HFFc6 (cell line): ENCODE measurements at places on chromosomes 4 and X. TPM values are rescaled to one million over a fixed set of nuclear protein-coding genes. Genes with fewer than 3 reads are reported as not detected.

GNRHR gene
- total RNA-seq, result not detected in 3 replicates

FHDC1 gene
- total RNA-seq, result 0.28 to 0.57 TPM (median 0.49 TPM) in 3 replicates

FAM200B gene
- total RNA-seq, result 36.1 and 39.7 TPM in 2 replicates

P2RY4 gene
- not detected in 3 replicates for total RNA-seq

CYLC1 gene
- not detected in 3 replicates for total RNA-seq

TMSB15C gene
- total RNA-seq, result 0.35 to 1.3 TPM (median 0.46 TPM) in 3 replicates

SLIT2 gene
- total RNA-seq, result 94.0 to 139 TPM (median 118 TPM) in 3 replicates

CCKAR gene
- total RNA-seq, result not detected in 3 replicates

FAM47E gene
- not detected in 3 replicates for total RNA-seq

CYP4V2 gene
- total RNA-seq, result 4.8 to 6.6 TPM (median 6.2 TPM) in 3 replicates

SAGE1 gene
- not detected in 3 replicates for total RNA-seq

GRCh38 chr4:99201690-99202089, 17.4 kb downstream of the ADH6 start:
- DNase-seq, result no peak

- no peak for DNase-seq
Observed at GRCh38 chr4:164402554-164402953, 351.4 kb upstream of the SMIM31 start.

- no peak for DNase-seq
Observed at GRCh38 chrX:106718709-106719108, 7.8 kb upstream of the RNF128 start.

- no peak for DNase-seq
Observed at GRCh38 chr4:84666439-84666838, 83.5 kb downstream of the CDS1 start.
